RCC 7860 (cell line): ENCODE measurements at places on chromosomes 7 and 10.

DNA sequence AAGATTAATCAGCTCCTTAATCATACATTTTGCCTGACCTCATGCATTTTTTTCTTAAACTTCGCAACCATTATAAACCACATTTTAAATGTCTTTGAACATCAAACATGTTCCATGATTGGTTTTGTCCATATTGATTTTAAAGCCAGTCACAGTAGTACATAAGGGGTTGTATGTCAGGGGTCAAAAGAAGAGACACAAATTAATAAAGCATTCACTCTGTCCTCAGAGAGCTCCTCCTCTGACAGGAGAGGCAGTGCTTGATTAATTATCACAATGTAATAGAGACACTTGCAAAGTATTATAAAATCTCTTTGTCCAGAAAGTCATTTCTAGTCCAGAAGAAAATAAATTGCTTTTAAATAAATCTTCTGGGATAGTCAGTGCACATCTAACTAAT, 195.5 kb downstream of the MAGI2 start:
- DNase-seq: no peak

GRCh38 chr7:81244224-81244623, 325.4 kb upstream of the SEMA3C start:
- no peak for DNase-seq

DNA sequence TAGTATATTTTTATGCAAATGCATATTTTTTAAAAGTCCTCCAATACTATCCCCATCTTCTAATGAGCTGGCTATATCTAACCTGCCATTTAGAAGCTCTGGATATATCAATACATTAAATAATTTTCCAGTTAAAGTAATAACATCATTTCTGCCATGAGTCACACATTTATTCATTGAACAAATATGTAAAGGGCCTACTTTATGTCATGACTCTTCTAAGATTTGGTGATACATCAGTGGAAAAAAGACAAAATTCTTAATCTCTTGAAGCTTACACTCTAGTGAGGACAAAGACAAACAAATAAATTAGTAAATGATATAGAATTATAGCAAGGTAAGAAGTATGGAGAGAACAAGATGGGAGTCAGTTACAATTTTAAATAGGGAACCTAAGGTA, 716.8 kb upstream of the LRRTM3 start:
- no peak for DNase-seq

DNA sequence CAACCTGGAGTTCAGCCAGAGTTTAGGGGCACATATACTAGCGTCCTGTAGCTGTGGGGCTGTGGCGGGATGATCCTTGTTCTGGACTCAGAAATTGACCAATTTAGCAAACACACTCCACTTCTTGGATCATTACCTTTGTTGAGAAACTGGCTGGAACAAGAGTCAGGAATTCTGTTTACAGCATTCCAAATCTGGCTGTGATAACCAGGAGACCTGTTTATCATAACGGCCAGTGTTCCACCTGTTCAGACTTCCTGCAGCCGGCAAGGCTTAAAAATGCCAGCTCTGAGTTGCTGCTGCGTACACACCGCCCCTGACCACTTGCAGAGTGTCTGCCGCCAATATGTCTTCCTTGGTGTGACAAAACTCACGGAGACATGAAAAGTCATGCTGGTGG, 64.8 kb downstream of the ARMC3 start:
- DNase-seq: no peak

- DNase-seq: no peak
These were observed 47.4 kb downstream of the NRAP start for GRCh38 chr10:113616244-113617074.

DNA sequence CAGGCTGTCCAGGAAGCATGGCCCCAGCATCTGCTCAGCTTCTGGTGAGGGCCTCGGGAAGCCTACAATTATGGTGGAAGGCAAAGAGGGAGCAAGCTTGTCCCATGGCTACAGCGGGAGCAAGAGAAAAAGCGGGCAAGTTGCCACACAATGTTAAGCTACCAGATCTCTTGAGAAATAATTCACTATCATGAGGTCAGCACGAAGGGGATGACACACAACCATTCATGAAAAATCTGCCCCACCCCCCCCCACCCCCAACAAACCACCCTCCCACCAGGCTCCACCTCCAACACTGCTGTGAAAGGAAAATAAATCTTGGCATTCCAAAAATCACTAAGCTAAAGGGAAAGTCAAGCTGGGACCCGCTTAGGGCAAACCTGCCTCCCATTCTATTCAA, 545.8 kb upstream of the NRP1 start:
- DNase-seq: no peak

- no peak for DNase-seq
These were observed 49.7 kb upstream of the HECTD2 start for GRCh38 chr10:91360461-91360860.

DNA sequence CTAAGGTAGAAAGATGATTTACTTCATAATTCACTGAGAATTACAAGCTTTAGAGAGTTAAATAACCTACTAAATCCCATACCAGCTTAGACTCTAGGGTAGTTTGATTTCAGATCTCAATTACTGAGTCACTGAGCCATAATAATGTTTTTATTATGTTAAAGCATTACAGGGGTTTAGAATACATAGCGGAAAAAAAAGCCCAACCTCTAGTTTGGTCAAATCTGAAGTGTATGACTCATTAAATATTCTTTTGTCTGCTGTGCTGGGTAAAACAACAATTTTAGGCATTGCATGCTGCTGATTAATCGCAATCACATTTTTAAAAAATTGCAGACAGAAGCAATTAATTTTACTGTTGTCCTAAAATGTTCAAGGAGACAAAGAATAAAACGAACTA, 48.5 kb downstream of the MALRD1 start:
- no peak for DNase-seq
